ENCODE measurements at places on chromosomes 11 and 22. TPM values are rescaled to one million over a fixed set of nuclear protein-coding genes. Genes with fewer than 3 reads are reported as not detected.

Gene OR52H1
- not detected for total RNA-seq

Gene ADM2
- total RNA-seq: 2.1 TPM

Gene OR10A2
- total RNA-seq: not detected

Gene SCN4B
- total RNA-seq: under 0.01 TPM

Gene LRRN4CL
- total RNA-seq: 0.61 TPM

Gene RNF141
- 41.5 TPM for total RNA-seq

GRCh38 chr11:13247606-13248296, 29.8 kb upstream of the BMAL1 start:
- DNase-seq: no peak
- H3K4me1 ChIP-seq: no peaks in the 10 kb centered on the region
- no peaks in the 10 kb centered on the region for H3K27me3 ChIP-seq
- no peaks in the 10 kb centered on the region for H3K36me3 ChIP-seq
- H3K4me3 ChIP-seq: no peak overlapping the region
- no peak overlapping the region for H3K27ac ChIP-seq

GRCh38 chr11:92070026-92070889, 154.4 kb upstream of the FAT3 start:
- no peaks in the 10 kb centered on the region for H3K27me3 ChIP-seq
- no peaks in the 10 kb centered on the region for H3K4me1 ChIP-seq
- no peak overlapping the region for H3K27ac ChIP-seq
- H3K36me3 ChIP-seq: no peaks in the 10 kb centered on the region

- H3K27me3 ChIP-seq: no peaks in the 10 kb centered on the region
- H3K27ac ChIP-seq: no peak overlapping the region
- no peaks in the 10 kb centered on the region for H3K36me3 ChIP-seq
- DNase-seq: no peak
- no peak overlapping the region for H3K4me3 ChIP-seq
- H3K4me1 ChIP-seq: no peaks in the 10 kb centered on the region
Observed at GRCh38 chr11:92384358-92384757, 159.7 kb downstream of the FAT3 start.

DNA sequence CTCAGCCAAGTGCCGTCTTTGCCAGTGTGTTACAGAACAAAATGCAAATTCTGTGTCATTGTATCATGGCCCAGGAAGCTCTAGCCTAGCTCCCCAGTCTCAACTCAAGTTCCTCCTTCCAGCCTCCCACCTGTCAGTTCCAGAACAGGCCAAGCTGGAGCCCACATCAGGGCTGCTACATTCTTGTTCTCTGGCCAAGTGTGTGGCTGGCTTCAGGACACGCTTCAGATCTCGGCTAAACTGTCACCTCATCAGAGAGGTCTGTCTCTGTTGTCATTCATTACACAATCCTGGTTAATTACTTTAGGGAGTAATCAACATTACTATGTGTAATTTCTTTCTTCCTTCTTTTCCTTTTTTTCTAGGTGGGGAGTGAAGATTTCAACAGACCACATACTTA, 347.0 kb upstream of the SYN3 start:
- H3K36me3 ChIP-seq: no peaks in the 10 kb centered on the region
- H3K4me1 ChIP-seq: no peaks in the 10 kb centered on the region
- DNase-seq: no peak

DNA sequence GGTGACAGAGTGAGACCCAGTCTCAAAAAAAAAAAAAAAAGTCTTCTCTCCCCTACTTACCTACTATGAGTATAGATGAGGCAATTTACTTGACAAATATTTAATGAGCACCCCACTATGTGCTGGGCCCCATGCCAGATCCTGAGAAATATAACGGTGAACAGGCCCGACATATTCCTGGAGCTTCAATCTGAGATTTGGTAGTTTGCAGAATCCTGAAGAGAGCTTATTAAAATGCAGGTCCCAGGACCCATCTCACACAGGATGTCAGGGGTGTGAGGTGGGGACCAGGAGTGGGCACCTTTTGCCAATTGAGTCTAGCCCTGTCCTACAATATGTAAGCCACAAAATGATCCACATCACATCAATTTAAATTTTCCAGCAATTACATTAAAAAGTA, 44.0 kb downstream of the KCNJ4 start:
- no peak overlapping the region for H3K4me3 ChIP-seq
- no peaks in the 10 kb centered on the region for H3K27me3 ChIP-seq
- DNase-seq: no peak
- no peaks in the 10 kb centered on the region for H3K36me3 ChIP-seq
- peaks cover 11% of the 10 kb centered on the region for H3K4me1 ChIP-seq

- H3K27ac ChIP-seq: peak overlapping the region; percentile 90
- peak overlapping the region; percentile 7 for H3K4me3 ChIP-seq
- H3K36me3 ChIP-seq: no peaks in the 10 kb centered on the region
- DNase-seq: no peak
- no peaks in the 10 kb centered on the region for H3K27me3 ChIP-seq
- peaks cover 100% of the 10 kb centered on the region for H3K4me1 ChIP-seq
Observed at GRCh38 chr22:30305519-30305905, 16.2 kb upstream of the CASTOR1 start.

DNA sequence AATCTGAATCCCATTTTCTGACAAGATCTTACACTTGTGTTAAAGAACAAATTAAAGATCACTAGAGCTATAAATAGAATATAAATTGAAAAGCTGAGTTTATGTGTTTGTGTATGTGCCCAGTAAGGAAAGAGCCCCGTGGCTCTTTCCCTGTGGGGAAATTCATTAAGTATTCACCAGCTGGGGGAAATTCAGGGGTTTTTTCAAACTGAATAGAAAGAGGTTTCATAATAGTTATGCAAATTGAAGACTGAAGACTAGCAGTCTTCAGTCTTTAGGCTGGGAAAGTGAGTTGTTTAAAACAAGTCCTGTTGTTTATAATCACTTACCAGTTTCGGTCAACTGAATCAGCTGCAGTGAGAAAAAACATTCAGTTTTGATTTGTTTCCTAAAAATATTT, 11.3 kb upstream of the MS4A7 start:
- no peaks in the 10 kb centered on the region for H3K36me3 ChIP-seq
- H3K27me3 ChIP-seq: no peaks in the 10 kb centered on the region
- H3K4me1 ChIP-seq: peaks cover 7% of the 10 kb centered on the region
- no peak overlapping the region for H3K27ac ChIP-seq
- no peak for DNase-seq

GRCh38 chr22:41917903-41918791, 3.3 kb upstream of the SHISA8 start:
- H3K4me3 ChIP-seq: no peak overlapping the region
- H3K36me3 ChIP-seq: no peaks in the 10 kb centered on the region
- peak; percentile 56 for DNase-seq
- no peak overlapping the region for H3K27ac ChIP-seq

DNA sequence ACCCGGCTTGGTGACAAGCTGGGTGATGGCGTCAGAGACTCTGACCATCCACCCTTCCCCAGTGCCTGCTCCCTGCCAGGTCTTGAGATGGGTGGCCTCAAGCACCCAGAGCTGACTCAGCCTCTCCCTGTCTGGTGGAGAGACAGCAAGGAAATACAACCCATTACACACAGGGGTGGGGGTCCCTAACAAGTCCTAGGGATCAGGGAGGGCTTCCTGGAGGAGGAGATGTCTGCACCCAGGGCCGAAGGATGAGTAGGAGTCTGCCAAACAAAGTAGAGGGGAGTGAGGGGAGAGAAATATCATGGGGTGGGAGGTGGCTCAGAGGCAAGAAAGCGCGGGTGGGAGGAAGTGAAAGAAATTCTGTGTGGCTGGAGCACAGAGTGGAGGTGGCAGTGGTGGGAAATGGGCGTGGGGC, 6.8 kb downstream of the MAFF start:
- H3K27me3 ChIP-seq: no peaks in the 10 kb centered on the region
- no peak for DNase-seq
- H3K36me3 ChIP-seq: no peaks in the 10 kb centered on the region
- H3K4me3 ChIP-seq: no peak overlapping the region

GRCh38 chr11:77661670-77662069, 24.1 kb upstream of the CLNS1A start:
- peaks cover 6% of the 10 kb centered on the region for H3K36me3 ChIP-seq
- no peaks in the 10 kb centered on the region for H3K27me3 ChIP-seq
- H3K27ac ChIP-seq: no peak overlapping the region
- no peak for DNase-seq

- no peaks in the 10 kb centered on the region for H3K27me3 ChIP-seq
- peak; percentile 43 for DNase-seq
- H3K36me3 ChIP-seq: no peaks in the 10 kb centered on the region
- H3K4me1 ChIP-seq: peaks cover 43% of the 10 kb centered on the region
- H3K27ac ChIP-seq: peak overlapping the region; percentile 98
Observed at GRCh38 chr22:19122752-19123492, 710 bp upstream of the DGCR2 start.
